ENCODE measurements at places on chromosomes 6 and 20.

DNA sequence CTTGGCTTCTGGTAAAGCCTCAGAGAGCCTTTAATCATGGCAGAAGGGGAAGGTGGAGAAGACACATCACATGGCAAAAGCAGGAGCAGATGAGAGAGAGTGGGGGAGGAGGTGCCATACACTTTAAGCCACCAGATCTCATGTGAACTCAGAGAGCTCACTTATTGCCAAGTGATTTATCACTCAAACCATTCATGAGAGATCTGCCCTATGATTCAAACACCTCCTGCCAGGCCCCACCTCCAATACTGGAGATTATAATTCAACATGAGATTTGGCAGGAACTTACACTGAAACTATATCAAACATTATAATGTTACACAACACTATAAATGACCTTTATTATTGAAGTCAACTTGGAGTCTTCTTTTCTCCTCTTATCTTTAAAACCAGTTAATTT is 47.9 kb downstream of the FKBP1C start:
- DNase-seq, result no peak

DNA sequence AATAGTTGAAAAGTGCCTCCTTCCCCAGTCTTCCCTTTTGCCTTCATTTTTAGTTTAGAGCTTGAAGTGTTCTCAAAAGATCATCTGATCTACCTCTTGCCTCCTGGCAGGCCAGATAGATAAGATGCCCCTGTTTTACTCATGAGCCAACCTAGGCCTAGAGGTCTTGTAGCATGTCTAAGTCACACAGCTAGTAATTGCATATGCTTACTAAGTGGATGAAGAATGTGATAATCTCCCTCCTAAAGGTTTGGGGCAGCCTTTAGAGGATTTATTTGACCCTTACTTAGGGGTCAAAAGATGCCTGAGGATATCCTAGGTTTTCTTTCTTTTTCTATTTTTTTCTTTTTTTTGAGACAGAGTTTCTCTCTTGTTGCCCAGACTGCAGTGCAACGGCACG is 2.1 kb downstream of the C6orf141 start:
- DNase-seq, result no peak

- DNase-seq, result no peak
These were observed 6.8 kb downstream of the TCF21 start for GRCh38 chr6:133895573-133896343.

GRCh38 chr20:22924949-22925612 is 110.0 kb upstream of the SSTR4 start:
- DNase-seq, result no peak

GRCh38 chr20:15327123-15327522 is 989.7 kb upstream of the FLRT3 start:
- DNase-seq, result no peak

GRCh38 chr6:3721810-3722621 is 29.5 kb downstream of the PXDC1 start:
- DNase-seq, result no peak

GRCh38 chr6:160222491-160222890 is 36.1 kb downstream of the SLC22A2 start:
- DNase-seq, result no peak

DNA sequence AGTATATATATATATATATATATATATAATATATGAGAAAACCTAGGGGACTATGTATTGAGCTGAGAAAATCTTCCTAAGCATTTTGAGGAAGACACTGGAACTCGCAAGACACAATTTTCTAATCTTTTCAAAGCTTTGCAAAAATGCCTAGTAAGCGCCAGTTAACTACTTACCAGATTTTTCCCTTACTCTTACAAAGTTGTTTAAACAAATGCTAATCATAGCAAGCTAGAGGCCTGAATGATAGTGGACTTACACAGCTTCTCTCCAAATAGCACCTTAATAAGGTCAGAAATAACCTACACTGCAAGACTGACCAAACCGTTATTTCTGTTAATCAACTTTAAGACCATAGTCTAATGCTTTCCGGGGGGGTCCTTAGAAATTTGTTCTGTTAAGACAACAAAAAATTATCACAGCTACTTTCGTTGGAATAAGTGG is 56.1 kb upstream of the HFE start:
- no peak for DNase-seq

DNA sequence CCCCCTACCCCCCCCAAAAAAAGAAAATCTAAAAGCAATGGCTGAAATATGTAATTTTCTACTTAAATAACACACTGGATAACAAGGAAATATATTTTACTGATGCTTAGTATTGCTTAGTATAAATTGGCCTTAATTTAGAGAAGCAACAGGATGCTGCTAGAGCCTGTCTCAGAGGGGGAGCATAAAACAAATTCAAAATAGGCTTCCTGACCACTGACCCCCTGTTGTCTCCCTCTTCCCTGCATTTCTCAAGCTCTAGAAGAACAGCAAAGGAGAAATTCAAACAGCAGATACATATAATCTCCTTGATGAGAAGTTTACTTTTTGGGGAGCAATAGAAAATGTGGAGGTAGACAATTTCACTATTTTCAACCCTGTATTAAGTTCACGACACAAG is 631.1 kb upstream of the GJE1 start:
- no peak for DNase-seq

All from NCI-H1930 (cell line).